ENCODE measurements at places on chromosomes 6 and 20.

GRCh38 chr6:55082021-55082420, 92.3 kb upstream of the HCRTR2 start:
- no peak for DNase-seq

- no peak for DNase-seq
Observed at GRCh38 chr6:96755096-96755495, 82.2 kb downstream of the GPR63 start.

DNA sequence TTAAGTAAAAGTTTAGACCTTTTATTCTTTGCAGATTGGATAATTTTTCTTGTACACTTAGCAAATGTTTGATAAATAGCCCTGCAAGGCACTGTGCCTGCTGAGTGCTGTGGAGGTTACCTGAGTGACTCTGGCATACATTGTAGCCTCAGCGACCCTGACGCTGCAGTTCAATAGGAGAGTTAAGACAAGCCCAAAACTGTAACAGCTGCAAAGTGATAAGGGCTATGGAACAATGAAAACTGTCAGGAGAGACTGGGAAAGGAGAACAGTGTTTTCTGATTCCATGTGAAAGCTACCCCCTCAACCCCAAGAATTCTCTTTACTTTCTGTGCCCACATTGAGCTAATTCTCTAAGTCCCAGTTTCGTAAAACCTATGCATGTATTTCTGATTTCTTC, 22.2 kb downstream of the HIVEP1 start:
- DNase-seq: no peak

- DNase-seq: no peak
Observed at GRCh38 chr6:8570256-8570920, 135.0 kb upstream of the SLC35B3 start.

- DNase-seq: no peak
Observed at GRCh38 chr6:148082696-148083095, 259.9 kb upstream of the SASH1 start.

DNA sequence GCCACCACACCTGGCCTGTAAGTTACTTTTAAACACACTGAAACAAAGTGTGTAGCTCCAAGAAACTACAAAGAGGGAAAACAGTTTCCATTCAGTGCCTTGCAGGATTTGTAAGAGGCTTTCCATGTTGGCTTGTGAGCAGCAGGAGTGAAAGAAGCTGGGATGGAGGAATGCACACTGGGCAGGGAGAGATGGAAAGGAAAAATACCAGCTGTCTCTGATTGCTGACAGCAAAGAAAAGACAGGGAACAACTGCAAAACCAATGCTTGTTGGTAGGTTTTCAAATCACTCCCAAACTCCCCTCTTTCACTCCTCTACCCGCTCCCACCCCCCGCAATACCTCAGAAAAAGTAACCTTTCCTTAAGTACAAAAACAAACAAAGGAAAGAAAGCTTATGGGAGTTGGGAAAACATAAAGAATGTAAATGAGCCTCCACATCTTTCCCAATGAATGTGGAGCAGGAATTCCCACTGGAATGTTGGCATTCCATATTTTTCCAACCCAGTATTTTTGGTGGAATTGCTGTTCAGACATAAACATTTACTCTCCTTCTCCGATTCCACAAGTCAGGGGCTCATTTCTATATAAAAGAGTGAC, 166.1 kb downstream of the THBS2 start:
- DNase-seq: no peak

- DNase-seq: peak; percentile 9
Observed at GRCh38 chr6:26141378-26141904, 54.2 kb downstream of the HFE start.

GRCh38 chr6:51398793-51399192, 580.1 kb downstream of the TFAP2B start:
- DNase-seq: no peak

DNA sequence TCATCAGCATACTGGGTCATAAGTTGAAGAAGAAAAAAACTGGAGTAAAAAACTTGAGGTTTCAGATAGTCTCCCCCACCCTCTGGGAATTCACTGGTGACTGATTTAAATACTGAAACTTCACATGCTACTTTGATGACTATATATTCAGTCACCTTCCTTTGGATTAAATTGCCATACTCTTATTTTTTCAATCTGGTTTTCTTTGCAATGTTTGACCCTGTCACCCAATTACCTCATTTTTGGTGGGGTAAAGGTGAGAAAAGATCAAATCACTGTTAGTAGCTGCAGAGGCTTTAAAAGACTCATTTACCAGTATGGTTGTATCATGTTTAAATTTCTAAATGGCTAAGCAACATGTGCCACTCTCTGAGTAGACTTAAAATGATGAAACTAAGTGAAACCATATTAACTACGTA, 862.7 kb upstream of the FLRT3 start:
- DNase-seq: no peak

GRCh38 chr6:125489579-125490285, 188.0 kb upstream of the HDDC2 start:
- no peak for DNase-seq
